ENCODE measurements at places on chromosomes 5 and 9. TPM values are rescaled to one million over a fixed set of nuclear protein-coding genes. Genes with fewer than 3 reads are reported as not detected.

The ENTREP1 gene
- not detected for total RNA-seq

The HTR4 gene
- total RNA-seq: not detected

- no peaks in the 10 kb centered on the region for H3K27me3 ChIP-seq
- no peak overlapping the region for H3K4me3 ChIP-seq
- no peak overlapping the region for H3K27ac ChIP-seq
- no peaks in the 10 kb centered on the region for H3K36me3 ChIP-seq
- DNase-seq: no peak
Observed at GRCh38 chr5:54876976-54877375, 108.4 kb downstream of the ESM1 start.

The PCDHB2 gene
- 7.6 TPM for total RNA-seq

DNA sequence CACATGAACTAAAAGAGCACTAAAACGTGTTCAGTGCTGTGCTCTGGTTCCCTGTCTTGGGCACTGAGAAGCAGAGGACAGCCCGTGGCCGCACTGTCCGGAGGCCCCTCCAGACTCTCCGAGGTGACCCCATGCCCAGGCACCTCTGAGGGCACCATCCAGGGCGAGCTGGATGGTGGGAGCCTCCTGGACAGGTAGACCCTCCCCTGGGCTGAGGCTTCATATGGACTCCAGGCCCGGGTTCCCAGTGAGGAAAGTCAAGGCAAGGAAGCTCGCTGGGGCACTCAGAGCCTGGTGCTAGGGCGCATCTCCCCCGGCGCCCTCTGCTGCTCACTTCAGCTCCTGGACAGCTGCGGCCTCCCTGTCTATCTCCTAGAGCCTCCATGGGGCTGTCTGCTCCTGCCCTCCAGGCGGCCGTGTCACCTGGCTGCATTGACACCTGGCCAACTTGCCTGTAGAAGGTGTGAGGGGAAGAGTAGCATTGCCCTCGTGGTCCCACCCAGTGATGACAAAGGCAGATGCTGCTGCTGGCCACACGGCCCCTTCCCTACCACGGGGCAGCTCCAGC lies 178.2 kb upstream of the IRX1 start:
- no peaks in the 10 kb centered on the region for H3K27me3 ChIP-seq
- DNase-seq: no peak
- no peak overlapping the region for H3K27ac ChIP-seq
- H3K36me3 ChIP-seq: no peaks in the 10 kb centered on the region
- no peaks in the 10 kb centered on the region for H3K4me1 ChIP-seq

GRCh38 chr5:134524272-134524825 lies 1.1 kb upstream of the JADE2 start:
- peak overlapping the region; percentile 75 for H3K27ac ChIP-seq
- peak overlapping the region; percentile 62 for H3K4me3 ChIP-seq
- peaks cover 10% of the 10 kb centered on the region for H3K27me3 ChIP-seq
- H3K4me1 ChIP-seq: peaks cover 28% of the 10 kb centered on the region
- peak; percentile 86 for DNase-seq
- H3K36me3 ChIP-seq: no peaks in the 10 kb centered on the region

DNA sequence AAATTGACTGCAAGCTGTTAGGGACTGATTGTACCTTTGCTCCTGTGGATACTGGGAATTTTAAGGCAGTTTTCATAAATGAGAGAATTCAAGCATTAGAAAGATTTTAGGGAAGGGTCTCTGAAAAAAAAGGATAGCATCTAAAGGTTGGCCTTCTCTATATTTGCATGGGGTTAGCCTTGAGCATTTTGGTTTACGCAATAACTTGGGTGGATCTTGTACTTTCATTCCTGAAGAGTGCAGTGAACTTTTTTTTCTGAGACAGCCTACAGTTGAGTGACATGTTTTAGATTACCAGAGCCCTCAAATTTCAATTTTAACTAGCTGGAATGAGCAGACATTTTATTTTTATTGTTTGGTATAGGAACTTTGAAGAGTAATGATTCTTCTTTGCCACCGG lies 91.6 kb upstream of the NR3C1 start:
- H3K36me3 ChIP-seq: no peaks in the 10 kb centered on the region
- no peak overlapping the region for H3K4me3 ChIP-seq
- H3K4me1 ChIP-seq: no peaks in the 10 kb centered on the region
- H3K27ac ChIP-seq: no peak overlapping the region

Measured in SJSA1 (cell line).